ENCODE measurements at places on chromosomes 12 and 14. TPM values are rescaled to one million over a fixed set of nuclear protein-coding genes. Genes with fewer than 3 reads are reported as not detected.

CCDC177 gene
- not detected for total RNA-seq

HHIPL1 gene
- 0.24 TPM for total RNA-seq

GRIP1 gene
- 2.0 TPM for total RNA-seq

CIDEB gene
- total RNA-seq: 0.12 TPM

PTPRQ gene
- total RNA-seq: 0.01 TPM

IL31 gene
- total RNA-seq: not detected

MUCL1 gene
- not detected for total RNA-seq

DHRS1 gene
- total RNA-seq: 15.2 TPM

HSPB8 gene
- total RNA-seq: 13.5 TPM

PMCH gene
- total RNA-seq: not detected

KRT78 gene
- total RNA-seq: not detected

AJUBA gene
- total RNA-seq: 39.4 TPM

CAPZA3 gene
- total RNA-seq: not detected

SLIRP gene
- total RNA-seq: 399 TPM

NRIP2 gene
- not detected for total RNA-seq

KLRF2 gene
- not detected for total RNA-seq

GPR68 gene
- total RNA-seq: 0.21 TPM

CINP gene
- 53.7 TPM for total RNA-seq

PPM1H gene
- 6.0 TPM for total RNA-seq

All from A549 treated with ZK216348 at 1 μM for 4 hours (cell line).